ENCODE measurements at places on chromosomes 4 and X.

DNA sequence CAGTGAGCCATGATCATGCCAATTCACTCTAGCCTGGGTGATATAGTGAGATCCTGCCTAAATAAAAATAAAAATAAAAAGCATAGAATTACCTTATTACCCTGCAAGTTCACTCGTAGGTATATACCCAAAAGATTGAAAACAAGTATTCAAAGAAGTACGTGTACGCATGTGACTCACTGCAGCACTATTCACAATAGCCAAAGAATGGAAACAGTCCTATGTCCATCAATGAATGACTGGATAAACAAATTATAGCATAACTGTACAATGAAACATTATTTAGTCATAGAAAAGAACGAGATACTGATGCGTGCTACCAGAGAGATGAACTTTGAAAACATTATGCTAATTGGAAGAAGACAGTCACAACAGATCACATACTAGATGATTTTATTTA lies 204.6 kb upstream of the DIAPH2 start:
- no peaks in the 10 kb centered on the region for H3K4me1 ChIP-seq
- no peaks in the 10 kb centered on the region for H3K36me3 ChIP-seq
- H3K27me3 ChIP-seq = no peaks in the 10 kb centered on the region

DNA sequence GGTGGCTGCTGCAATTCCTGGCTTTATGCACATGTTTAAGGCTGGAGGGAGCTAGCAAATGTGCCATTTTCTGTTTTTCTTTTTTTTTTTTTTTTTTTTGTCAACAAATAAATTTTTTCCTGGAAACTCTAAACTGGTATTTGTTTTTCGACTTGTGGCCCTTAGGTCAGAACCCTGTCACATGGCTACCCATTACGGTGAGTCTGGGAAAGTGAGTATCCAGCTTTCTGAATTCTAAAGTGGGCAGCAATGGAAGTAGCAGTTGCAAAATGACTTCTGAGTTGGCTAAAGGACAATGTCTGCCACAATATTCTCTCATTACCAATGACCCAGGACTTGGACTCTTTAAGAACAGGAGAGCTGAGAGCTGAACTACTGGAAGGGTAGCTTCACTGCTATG lies 225.1 kb upstream of the CENPE start:
- H3K27me3 ChIP-seq = no peaks in the 10 kb centered on the region
- no peak for DNase-seq
- H3K27ac ChIP-seq = no peak overlapping the region
- no peaks in the 10 kb centered on the region for H3K36me3 ChIP-seq
- no peaks in the 10 kb centered on the region for H3K4me1 ChIP-seq

- no peaks in the 10 kb centered on the region for H3K4me1 ChIP-seq
- no peaks in the 10 kb centered on the region for H3K36me3 ChIP-seq
- H3K27ac ChIP-seq = no peak overlapping the region
- no peak overlapping the region for H3K4me3 ChIP-seq
- no peaks in the 10 kb centered on the region for H3K27me3 ChIP-seq
Measured at GRCh38 chr4:180805101-180805500, 1438.1 kb upstream of the TENM3 start.

DNA sequence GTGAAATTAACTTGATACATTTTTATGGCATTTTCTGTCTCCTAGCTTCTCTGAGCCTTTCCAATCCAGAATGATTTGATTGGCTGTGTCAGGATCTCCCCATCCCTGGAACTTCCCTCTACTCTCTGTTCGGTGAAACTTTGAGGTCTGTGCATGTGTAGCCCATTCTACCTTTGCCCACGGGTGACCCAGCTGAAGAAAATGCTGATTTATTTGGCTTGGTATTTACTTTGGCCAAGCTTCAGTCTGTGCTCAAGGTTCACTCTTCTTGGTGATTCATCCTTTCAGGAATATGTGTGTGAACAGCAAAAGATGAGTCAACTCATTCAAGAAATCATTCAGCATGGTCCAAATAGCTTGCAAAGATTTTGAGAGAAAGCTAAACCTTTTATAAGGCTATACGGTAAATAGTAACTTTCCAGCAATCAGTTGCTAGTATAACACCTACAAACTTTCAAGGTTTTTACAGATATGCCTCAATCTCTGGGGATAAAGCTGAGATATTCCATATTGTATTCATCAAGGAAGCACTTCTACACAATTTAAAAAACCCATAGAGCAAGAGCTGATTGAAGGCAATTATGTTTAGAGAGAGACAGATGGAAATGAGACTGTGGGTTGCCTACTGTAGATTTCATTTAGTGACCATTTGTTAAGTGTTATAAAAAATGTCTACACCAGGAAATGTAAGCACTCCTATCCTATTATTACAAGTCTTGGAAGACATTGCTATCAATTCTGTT lies 233.9 kb upstream of the CXXC4 start:
- no peaks in the 10 kb centered on the region for H3K27me3 ChIP-seq
- no peak overlapping the region for H3K4me3 ChIP-seq

DNA sequence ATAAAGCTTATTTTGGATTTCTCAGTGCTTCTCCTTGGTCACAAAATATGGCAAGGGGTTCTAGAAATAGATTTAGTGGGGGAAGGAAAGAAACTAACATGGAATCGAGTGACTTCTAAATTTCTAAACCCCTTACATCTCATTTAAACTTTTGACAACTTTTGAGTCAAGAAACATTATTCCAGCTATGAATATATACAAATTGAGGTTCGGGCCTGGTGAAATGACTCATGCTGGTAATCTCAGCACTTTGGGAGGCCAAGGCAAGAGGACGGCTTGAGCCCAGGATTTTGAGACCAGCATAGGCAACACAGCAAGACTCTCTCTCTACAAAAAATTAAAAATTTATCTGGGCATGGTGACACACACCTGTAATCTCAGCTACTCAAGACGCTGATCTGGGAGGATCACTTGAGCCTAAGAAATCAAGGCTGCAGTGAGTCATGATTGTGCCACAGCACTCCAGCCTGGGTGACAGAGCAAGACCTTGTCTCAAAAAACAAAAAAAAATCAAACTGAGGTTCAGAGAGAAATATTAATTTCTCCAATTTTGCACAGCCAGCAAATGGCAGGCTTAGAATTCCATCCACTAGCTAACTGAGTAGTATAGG lies 99.8 kb downstream of the ANXA3 start:
- peak overlapping the region; percentile 75 for H3K27ac ChIP-seq
- H3K36me3 ChIP-seq = no peaks in the 10 kb centered on the region
- H3K27me3 ChIP-seq = no peaks in the 10 kb centered on the region
- no peak overlapping the region for H3K4me3 ChIP-seq

- no peak for DNase-seq
- H3K27me3 ChIP-seq = no peaks in the 10 kb centered on the region
- H3K4me3 ChIP-seq = no peak overlapping the region
- peaks cover 75% of the 10 kb centered on the region for H3K36me3 ChIP-seq
- H3K27ac ChIP-seq = no peak overlapping the region
- peaks cover 21% of the 10 kb centered on the region for H3K4me1 ChIP-seq
Measured at GRCh38 chr4:766559-767283, 59.2 kb downstream of the CPLX1 start.

DNA sequence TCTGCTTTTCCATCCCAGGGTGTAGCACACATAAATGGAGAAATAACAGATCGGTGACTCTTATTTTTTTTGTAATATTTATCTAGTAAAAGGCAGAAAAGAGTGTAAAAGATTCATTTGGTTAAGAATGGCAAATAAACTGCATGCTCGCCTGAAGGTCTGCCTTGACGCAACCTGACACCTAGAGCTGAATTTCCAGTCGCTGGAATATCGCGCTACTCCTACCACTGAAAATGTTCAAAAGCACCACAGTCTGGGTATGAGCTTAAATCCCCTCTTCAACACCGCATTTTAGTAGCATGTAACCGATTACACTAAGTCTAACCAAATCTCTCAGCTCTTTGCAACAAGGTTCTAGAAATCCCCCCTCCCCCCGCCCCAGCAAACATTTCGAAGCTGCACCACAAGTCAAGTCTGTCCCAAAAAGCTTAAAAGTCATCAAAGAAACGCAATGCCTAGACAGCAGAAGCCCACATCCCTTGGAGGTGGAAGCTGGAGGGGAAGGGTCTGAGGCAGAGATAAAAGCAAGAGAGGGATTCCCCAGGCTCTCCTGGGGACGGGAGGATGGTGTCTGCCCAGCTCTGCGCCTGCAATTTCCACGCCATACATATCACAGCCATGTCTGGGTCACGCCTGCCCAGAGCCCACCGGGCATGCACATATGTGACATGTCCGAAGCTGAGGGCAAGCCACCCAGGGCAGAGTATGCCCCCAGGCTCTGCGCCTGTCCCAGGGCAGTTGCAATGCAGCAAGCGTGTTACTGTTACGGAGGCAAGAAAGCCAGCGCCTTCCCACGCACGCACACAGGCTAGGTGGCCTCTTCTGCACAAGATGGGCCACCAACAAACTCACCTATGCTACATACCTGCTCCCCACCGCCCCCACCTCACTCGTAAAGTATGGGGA lies 1.4 kb downstream of the FGF13 start:
- H3K27me3 ChIP-seq = peaks cover 12% of the 10 kb centered on the region
- no peaks in the 10 kb centered on the region for H3K36me3 ChIP-seq
- peak overlapping the region; percentile 43 for H3K27ac ChIP-seq
- H3K4me3 ChIP-seq = peak overlapping the region; percentile 31
- DNase-seq = peak; percentile 30

DNA sequence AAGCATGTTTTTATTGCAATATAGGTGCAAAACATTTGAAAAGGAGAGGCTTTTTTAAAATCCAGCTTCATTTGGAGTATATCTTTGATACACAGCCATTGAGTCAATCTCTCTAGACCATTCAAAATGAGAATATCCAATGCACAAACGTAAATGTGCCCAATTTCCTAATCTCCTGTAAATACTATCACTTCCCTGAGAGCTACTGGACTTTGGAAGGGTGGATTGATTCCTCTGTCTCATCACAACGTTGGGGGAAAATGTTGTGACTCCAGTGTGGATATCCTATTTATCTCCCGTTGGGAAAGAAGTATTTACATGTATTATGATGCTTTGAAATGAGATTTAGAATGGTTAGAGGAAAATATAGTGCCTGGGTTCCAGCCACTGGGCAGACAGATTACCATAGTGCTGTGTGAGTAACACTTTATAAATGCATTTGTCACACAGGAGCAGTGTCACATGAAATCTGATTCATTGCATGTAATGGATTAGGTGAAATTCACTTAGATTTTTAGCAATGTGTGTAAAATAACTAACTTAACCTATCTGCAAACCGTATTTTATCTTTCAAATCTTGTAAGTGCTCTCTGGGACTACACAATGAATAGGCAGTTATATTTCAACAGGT lies 64.4 kb upstream of the VCX3A start:
- no peak overlapping the region for H3K27ac ChIP-seq
- no peak overlapping the region for H3K4me3 ChIP-seq
- H3K27me3 ChIP-seq = no peaks in the 10 kb centered on the region
- no peak for DNase-seq
- H3K4me1 ChIP-seq = no peaks in the 10 kb centered on the region

- H3K27ac ChIP-seq = no peak overlapping the region
- peaks cover 12% of the 10 kb centered on the region for H3K27me3 ChIP-seq
- peaks cover 16% of the 10 kb centered on the region for H3K4me1 ChIP-seq
Measured at GRCh38 chrX:106902684-106903083, 457 bp downstream of the RIPPLY1 start.

GRCh38 chr4:74013264-74013663 lies 14.8 kb upstream of the CXCL5 start:
- H3K27me3 ChIP-seq = no peaks in the 10 kb centered on the region
- H3K4me3 ChIP-seq = no peak overlapping the region
- H3K36me3 ChIP-seq = no peaks in the 10 kb centered on the region
- H3K4me1 ChIP-seq = no peaks in the 10 kb centered on the region

- no peak overlapping the region for H3K4me3 ChIP-seq
- peaks cover 3% of the 10 kb centered on the region for H3K4me1 ChIP-seq
Measured at GRCh38 chr4:77650787-77651186, 45.2 kb downstream of the CXCL13 start.

- no peak for DNase-seq
- no peak overlapping the region for H3K4me3 ChIP-seq
- no peaks in the 10 kb centered on the region for H3K4me1 ChIP-seq
- no peak overlapping the region for H3K27ac ChIP-seq
- no peaks in the 10 kb centered on the region for H3K27me3 ChIP-seq
Measured at GRCh38 chr4:133694416-133694815, 507.2 kb downstream of the PABPC4L start.

DNA sequence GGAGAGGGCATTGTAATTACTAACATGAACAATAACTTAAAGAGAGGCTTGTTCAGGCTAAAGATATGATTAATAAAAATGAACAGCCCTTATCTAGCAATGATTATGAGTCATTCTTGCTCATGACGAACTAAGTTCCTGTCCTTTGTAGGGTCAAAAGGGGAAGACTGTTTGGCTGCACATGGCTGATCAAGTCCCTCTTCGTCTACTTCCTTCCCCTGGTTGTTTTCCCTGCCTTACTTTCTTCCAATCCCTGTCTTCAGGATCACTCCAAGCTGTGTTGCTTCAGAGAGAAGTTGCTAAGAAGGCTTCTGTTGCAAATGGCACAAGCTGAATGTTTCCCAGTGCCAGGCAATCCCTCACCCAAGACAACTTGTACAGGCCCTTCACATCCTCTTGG lies 115.0 kb upstream of the HS3ST1 start:
- H3K27me3 ChIP-seq = no peaks in the 10 kb centered on the region
- no peak overlapping the region for H3K27ac ChIP-seq
- no peaks in the 10 kb centered on the region for H3K4me1 ChIP-seq
- no peak overlapping the region for H3K4me3 ChIP-seq

GRCh38 chr4:178288462-178288861 lies 846.2 kb upstream of the AGA start:
- no peaks in the 10 kb centered on the region for H3K4me1 ChIP-seq
- no peak overlapping the region for H3K4me3 ChIP-seq
- H3K27ac ChIP-seq = no peak overlapping the region

DNA sequence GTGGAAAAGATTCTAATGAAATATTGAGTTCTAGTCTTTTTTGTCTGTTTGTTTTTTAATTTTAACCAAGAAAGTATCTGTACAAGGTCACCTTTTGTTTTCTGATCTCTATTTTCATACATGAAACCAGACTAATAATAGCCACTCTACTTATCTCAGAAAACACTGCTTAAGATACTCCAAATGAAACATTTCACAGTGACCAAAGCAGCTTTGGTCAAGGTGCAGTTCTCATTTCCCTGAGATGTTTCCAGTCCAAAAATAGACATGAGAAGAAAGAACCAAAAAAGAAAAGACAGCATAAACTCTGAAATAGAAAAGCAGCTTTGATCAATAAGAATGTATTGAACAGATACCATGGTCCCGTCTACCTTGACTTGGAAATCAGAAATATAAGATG lies 782.8 kb downstream of the RAB28 start:
- H3K36me3 ChIP-seq = no peaks in the 10 kb centered on the region
- H3K27ac ChIP-seq = no peak overlapping the region
- H3K27me3 ChIP-seq = no peaks in the 10 kb centered on the region
- H3K4me1 ChIP-seq = no peaks in the 10 kb centered on the region
- H3K4me3 ChIP-seq = no peak overlapping the region

DNA sequence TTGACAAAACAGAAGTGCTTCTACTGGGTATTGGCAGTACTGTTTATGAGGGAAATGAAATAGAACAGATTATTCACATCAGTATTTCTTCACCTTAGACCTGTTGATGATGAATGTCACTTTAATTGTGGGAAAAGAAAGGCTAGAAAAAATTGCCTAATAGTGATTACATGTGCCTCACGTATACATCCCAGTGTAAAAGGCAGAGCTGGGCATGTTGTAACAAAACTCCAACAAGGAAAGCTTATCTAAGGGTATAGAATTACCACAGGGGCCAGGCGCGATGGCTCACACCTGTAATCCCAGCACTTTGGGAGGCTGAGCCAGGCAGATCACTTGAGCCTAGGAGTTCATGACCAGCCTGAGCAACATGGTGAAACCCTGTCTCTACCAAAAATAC lies 4.2 kb downstream of the PGM2 start:
- DNase-seq = no peak
- peaks cover 14% of the 10 kb centered on the region for H3K4me1 ChIP-seq
- H3K27me3 ChIP-seq = no peaks in the 10 kb centered on the region
- no peak overlapping the region for H3K4me3 ChIP-seq

All from spinal cord (tissue), 10 donors.